Fibroblast of the aortic adventitia (primary cell): ENCODE measurements at places on chromosomes 6 and 20. TPM values are rescaled to one million over a fixed set of nuclear protein-coding genes. Genes with fewer than 3 reads are reported as not detected.

The SLC22A2 gene
- not detected in 2 replicates for total RNA-seq

The GTPBP2 gene
- 32.5 and 61.2 TPM in 2 replicates for total RNA-seq

The RALGAPA2 gene
- total RNA-seq = 6.2 and 10.8 TPM in 2 replicates

The TTBK1 gene
- not detected in 2 replicates for total RNA-seq

The ABHD16B gene
- not detected in 2 replicates for total RNA-seq

The SGK2 gene
- 0.09 TPM in 1 of 2 replicates, not detected in the other for total RNA-seq

The SEMG1 gene
- not detected in 2 replicates for total RNA-seq

The DPPA5 gene
- not detected in 2 replicates for total RNA-seq

The DSN1 gene
- 10.2 and 40.4 TPM in 2 replicates for total RNA-seq

The BNIP5 gene
- total RNA-seq = not detected in 2 replicates

The ULBP1 gene
- 0.65 and 1.7 TPM in 2 replicates for total RNA-seq

The CLIC5 gene
- total RNA-seq = 1.1 TPM in 1 of 2 replicates, not detected in the other

The MOG gene
- not detected in 2 replicates for total RNA-seq

The SPATA2 gene
- 1.5 and 3.4 TPM in 2 replicates for total RNA-seq

The BEND3 gene
- total RNA-seq = 1.9 and 2.1 TPM in 2 replicates

The TREM2 gene
- total RNA-seq = not detected in 2 replicates

The ILRUN gene
- 31.6 and 39.0 TPM in 2 replicates for total RNA-seq
